Stimulated activated CD4-positive, alpha-beta T cell treated with anti-CD3 and anti-CD28 coated beads, TNF-alpha, amount 100 ng/mL, for 1 hour (primary cell): ENCODE measurements at places on chromosomes 2 and 18.
A peak's percentile ranks its signal among the peaks of the same experiment; 100 is the strongest.

GRCh38 chr18:12911025-12911928 lies 27.2 kb upstream of the PTPN2 start:
- DNase-seq = peak; percentile 42

DNA sequence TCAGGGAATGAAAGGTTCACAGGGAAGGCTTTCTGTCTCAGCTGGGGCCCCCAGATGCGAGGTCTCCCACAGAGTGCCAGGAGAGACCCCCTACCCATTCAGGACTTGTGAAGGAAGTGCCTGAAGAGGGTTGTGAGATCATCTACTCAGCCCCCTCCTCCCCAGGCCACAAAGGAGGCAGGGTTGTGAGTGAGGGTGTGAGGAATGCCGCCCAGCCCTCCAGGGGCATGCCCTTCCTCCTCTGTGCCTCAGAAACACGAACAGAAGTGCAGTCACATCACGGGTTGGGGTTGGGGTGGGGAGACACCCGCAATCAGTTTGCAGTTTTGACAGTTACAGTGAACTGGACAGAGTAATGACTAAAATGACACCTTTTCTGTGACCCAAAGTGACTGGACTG lies 5.0 kb downstream of the MAL start:
- DNase-seq = no peak

GRCh38 chr2:201860636-201861066 lies 54.3 kb downstream of the CDK15 start:
- peak; percentile 4 for DNase-seq

- no peak for DNase-seq
These were observed 55.6 kb downstream of the ANKRD44 start for GRCh38 chr2:197254776-197255530.

GRCh38 chr2:10834068-10834655 lies 21.6 kb upstream of the PDIA6 start:
- no peak for DNase-seq
